ENCODE measurements at places on chromosomes 12 and 14. TPM values are rescaled to one million over a fixed set of nuclear protein-coding genes. Genes with fewer than 3 reads are reported as not detected.
A peak's percentile ranks its signal among the peaks of the same experiment; 100 is the strongest.

Gene XPOT
- 45.4 TPM for polyA plus RNA-seq

Gene TSPAN11
- polyA plus RNA-seq: 12.0 TPM

Gene TROAP
- 31.7 TPM for polyA plus RNA-seq

Gene DIABLO
- polyA plus RNA-seq: 50.3 TPM

Gene GARIN6
- not detected for polyA plus RNA-seq

DNA sequence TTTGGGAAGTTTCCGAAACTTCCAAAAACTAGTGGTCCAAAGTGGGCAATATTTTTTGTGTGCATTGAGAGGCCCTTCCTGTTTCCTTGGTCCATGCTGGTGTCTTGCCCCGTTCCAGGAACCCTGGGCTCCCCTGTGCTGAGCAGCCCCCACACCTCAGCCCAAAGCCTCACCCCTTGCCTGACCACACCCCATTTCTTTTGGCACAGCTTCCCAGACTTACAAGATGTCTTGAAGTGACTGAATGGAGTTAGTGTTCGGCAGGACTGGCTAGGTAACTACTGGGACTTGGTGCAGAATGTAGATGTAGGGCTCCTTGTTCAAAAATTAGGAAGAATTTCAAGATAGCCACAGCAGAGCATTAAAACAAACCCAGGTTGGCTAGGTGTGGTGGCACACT is 68.6 kb downstream of the ETV6 start:
- DNase-seq: no peak

DNA sequence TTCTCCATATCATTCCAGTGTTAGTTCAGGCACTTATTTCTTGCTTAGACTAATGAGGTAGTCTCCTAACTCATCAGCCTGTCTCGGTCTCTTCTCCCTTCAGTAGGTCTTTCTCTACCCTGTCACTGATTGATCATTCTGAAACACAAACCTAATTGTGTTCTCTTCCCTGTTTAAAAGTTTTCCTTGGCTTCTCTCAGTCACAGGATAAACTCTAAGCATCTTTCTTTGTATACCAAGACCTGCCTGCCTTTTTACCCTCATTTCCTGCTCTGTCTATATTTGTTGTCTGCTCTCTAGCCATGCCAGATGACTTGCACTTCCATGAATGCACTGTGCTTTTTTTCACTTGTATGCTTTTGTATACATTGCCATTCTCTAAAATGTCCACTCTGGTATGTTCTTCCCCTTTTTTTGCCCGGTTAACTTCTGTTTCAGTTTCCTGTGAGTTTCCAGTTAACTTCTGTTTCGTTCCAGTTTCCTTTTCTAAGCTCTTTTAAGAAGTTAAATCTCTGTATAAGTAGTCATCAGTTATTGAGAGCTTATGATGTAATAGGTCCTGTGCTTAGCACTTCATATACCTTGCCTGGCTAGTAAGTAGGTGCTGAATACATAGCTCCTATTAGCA is 12.8 kb downstream of the DIP2B start:
- no peak for DNase-seq

DNA sequence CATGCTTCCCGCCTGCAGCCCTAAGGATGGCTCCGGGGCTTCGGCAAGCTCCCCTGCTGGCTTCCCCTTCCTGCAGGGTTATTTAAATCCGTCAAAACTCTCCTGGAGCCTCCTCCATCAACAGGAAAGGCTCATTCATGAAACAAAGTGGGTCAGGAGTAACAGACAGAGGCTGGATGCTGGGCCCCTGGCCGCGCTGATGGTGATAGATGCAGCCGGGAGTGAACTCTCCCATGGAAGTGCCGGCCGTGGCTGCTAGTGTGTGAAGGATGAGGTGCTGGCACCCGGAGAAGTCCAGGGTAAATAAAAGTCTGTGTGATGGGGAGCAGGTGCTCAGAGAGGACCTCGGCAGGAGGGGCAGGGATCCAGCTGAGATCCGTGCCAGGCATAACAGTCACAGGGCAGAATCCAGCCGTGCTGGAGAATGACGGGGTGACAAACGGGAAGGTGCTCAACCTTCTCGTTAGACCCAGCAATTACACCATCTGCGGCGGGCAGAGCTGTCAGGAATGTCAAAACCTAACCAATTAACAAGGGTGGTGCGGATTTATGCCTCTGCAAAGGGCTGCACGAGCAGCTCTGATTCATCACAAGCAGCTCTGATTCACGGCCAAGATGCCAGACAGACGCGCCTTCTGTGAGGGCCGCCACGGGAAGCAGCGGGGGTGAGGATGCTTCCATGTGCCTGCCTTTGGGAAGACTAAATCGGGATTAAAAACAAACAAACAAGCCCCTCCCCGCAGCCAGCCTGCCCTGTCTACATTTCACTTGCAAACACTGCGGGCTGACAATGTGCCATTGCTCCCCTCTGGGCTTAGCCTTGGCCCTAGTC is 55.6 kb downstream of the SYNE3 start:
- DNase-seq: peak; percentile 26

- DNase-seq: peak; percentile 99
Measured at GRCh38 chr12:56117778-56118687, at the start of gene ZC3H10. TSS of gene ZC3H10 (plus strand) at chr12:56118266. CDS start at chr12:56120563, 2,297 bp downstream.

DNA sequence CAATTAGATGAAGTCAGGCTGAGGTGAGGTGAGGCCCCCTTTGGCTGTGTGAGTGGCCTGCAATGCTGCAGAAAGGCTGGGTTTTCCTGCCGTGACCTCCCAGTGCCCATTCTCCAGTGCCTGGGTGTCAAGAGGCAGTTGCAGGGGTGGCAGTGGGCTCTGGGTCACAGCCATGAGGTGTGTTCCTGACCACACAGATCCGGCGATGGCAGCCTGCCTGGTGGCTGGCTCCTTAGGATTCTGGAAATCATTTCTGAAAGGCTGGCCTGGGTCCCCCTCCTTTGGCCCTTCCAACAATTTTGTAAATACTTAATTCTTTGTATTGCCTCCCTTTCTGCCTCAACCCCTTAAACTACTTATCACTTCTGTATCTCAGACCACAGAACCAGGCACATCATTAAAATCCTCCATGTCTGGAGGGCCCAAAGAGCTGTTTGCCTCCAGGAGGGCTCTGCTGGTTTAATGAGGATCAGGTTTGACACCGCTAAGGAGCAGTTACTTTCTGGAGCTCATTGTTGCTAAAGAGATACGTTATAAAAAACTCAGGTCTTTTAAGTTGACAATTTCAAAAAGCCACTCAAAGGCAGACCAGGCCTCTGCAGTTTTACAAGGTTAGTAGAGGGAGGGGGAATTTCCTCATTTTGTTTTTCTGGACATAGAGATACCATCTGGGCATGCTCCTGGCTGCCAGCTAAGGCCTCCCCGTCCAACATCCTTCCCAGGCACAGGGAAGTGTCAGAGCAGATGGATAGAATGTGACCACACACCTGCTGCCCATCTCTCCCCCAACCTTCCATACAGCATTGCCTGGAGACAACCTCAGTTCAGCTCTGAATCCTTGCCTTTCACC is 204.4 kb downstream of the FOXN3 start:
- DNase-seq: no peak

GRCh38 chr12:54277823-54278276 is 2.1 kb downstream of the CBX5 start:
- DNase-seq: no peak

- DNase-seq: no peak
Measured at GRCh38 chr12:77686760-77687159, 143.9 kb upstream of the NAV3 start.

DNA sequence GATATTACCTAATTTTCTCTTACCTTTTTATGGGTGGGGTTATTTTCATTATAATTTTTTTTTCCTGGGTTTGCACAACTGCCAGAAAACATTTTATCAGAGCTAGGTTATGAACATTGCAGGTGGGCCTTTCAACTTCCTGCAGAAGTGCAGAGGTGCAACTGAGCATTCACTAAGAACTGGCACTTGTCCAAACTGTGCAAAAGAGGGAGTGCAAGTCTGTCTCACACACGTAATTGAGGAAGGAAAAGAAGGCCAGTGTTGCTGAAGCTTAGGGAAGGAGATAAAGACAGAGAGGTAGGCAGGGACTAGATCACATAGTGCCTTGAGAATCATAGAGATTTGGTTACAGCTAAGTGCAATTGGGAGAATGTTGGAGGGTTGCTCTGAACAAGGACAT is 14.1 kb upstream of the AMN1 start:
- no peak for DNase-seq

DNA sequence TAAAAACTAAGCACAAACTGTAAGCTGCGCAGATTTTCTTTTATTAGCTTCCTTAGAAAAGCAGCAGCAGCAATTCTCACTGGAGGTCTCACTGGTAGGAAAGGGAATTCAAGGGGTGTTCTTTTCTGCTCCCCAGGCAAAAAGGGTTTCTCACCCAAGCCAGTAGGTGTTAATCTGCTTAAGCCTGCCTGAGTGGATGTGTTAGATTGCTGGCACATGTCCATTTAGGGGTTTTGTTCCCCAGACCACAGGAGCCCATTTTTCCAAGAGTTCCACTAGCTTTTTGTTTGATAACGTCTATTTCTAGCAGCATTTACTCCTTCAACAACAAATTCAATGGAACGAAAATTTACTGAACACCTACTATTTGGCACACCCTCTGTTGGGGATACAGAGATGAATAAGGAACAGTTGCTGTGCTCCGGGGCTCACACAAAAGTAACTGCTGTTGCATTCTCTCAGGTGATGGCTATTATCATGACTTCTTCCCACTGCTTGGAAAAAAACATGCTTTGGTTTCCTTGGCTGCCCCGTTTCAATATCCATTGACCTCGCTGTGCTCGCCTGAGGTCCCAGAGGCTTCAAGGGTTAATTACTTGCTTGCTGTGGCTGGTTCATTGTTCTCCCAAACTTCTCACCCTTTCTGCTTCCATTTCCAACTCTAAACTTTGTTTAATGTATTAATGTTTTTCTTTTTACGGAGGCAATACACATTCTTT is 31.1 kb upstream of the RIC8B start:
- DNase-seq: no peak

- no peak for DNase-seq
Measured at GRCh38 chr12:87140262-87140661, 884.1 kb upstream of the MGAT4C start.

- DNase-seq: no peak
Measured at GRCh38 chr12:78914859-78915331, 50.3 kb downstream of the SYT1 start.

- no peak for DNase-seq
Measured at GRCh38 chr14:60632777-60633176, 16.5 kb downstream of the SIX1 start.

DNA sequence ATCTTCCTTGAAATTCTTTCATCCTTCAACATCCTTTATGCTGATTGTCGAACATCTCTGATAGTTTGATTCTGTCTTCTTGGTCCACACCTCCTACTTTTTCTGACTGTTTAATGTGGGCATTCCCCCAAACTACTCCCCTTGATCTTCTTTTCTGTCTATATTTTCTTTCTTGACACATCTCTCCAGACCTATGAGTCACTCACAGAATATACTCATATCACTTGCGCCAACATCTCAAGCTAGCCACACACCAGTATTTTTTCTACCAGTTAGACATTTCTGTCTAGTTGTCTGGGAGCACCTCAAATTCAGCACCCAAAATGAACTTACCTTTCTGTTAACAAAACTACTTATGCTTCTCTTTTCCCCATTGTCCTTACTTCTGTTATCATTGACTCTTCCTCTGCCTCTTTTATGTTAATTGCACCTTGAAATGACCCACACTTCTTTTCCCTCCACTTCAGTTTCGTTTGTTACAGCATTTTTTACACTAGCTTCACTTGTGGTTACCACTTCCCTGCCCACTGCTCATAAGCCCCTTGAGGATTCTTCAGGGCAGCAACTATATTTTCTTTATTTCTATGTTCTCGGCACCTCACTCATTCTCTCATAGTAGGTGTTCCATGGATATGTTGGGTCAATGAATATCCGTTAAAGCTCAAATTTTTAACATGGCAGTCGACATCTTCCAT is 33.5 kb downstream of the TSHR start:
- DNase-seq: no peak

DNA sequence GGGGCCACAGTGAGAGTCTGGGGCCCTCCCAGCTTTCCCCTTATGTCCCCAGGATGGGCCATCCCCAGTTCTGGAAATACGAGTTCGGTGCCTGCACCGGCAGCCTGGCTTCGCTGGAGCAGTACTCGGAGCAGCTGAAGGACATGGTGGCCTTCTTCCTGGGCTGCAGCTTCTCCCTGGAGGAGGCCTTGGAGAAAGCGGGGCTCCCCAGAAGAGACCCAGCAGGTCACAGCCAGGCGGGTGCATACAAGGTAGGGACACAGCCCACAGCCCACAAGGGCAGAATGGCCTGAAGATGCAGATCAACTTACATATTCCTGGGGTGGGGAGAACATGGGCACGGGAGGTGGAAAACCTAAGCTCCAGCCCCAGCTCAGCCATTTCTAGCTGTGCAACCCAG is 56.1 kb downstream of the DGLUCY start:
- no peak for DNase-seq

GRCh38 chr12:104649921-104650320 is 193.2 kb downstream of the CHST11 start:
- no peak for DNase-seq

DNA sequence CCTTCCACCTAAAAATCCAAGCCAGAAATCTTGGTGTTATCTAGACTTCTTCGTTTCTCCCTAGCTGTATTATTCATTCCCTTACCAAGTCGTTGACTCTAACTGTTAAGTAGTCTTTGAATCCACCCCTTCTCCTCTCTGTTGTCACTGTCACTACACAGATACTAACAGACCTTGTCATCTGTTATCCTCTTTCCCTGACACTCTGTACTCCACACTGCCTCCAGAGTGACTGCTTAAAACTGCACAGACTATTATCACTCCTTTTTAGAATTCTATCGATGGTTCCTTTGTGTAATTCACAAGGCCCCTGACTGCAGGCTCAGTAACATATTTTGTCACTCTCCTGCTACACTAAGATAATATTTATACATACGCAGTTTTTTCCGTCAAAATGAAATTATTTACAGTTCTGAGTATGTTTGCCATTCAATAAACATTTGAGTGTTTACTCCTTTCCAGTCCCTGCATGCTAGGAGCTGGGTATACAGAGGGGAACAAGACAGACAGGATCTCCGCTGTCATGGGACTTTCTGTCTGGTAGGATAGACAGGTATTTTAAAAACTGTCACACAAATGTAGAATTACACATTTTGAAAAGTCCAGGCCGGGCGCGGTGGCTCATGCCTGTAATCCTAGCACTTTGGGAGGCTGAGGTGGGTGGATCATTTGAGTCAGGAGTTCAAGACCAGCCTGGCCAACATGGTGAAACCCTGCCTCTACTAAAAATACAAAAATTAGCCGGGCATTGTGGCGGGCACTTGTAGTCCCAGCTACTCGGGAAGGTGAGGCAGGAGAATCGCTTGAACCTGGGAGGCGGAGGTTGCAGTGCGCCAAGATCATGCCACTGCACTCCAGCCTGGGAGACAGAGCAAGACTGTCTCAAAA is 3.8 kb downstream of the MARS1 start:
- DNase-seq: no peak
